ENCODE measurements at places on chromosomes 7 and 10.

DNA sequence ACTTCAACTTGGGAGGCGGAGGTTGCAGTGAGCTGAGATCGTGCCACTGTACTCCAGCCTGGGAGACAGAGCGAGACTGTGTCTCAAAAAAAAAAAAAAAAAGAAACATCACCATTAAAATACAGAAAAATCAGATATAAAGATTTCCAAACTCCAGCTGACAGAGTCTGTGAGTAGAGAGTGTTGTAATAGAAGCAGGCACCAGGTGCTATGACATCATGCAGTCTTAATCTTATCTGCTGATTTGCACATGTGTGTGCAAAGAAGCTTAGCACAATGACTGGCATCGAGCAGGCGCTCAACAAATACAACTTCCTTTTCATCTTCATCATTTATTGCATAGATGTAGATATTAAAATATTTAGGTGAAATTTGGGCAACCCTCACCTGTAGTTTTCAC lies 92.2 kb downstream of the PRKCQ start:
- DNase-seq, result no peak

- no peak for DNase-seq
These were observed 4.1 kb upstream of the SLC18A3 start for GRCh38 chr10:49605939-49606509.

DNA sequence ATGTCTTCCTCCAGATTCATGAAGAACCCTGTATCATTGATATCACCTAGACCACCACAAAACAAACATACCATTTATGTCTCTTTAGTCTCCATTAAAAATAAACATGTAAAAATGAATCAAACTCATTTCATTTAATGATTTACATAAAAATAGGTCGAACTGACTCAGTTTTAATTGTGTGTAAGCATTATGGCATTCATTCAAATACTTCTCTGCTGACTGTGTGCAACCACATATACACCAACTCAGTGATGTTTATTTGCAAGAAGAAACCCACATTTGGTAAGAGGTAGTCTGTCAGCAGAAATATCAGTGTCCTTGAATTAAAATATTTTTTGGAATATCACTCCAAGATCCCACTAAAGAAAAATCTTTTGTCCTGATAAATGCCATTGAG lies 30.5 kb downstream of the ABCB1 start:
- no peak for DNase-seq

DNA sequence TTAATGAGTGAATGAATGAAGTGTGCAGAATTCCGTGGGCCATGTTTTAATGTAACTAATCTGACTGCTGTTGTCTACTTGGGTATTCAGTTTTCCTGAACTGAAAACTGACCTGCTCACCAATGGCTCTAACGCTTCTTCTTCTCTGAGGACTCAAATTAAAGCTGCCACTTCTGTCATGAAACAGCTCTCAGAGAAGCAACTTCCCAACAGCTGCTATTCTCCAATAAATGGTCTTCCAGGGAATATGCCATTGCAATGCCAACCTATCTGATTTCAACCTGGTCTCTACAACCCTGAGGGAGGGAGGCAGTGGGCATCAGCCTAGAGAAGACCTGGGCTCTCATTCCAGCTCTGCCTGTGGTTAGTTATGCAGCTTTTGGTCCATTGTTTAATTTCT lies 69.4 kb downstream of the FRMD4A start:
- DNase-seq, result no peak

GRCh38 chr10:67308912-67309311 lies 383.1 kb downstream of the LRRTM3 start:
- DNase-seq, result no peak

DNA sequence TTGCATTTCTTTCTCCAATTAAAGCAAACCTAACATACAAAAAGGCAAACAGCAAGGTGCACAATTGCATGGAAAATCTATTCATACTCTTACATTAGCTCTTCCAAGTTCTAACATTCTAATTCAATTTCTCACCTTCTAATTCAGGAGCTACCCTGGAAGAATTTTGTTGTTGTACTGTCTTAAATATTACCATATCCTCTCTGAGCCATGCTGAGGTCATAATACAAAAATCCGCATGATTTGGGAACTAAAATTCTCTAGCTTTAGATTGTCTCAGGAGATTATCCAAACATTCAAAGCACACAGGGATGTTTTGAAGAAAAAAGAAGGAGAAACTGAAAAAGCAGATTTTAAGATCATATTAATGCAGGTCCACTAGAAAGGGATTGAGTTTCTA lies 229.9 kb downstream of the KIAA1217 start:
- no peak for DNase-seq

GRCh38 chr7:2282185-2282751 lies 32.0 kb downstream of the SNX8 start:
- no peak for DNase-seq

GRCh38 chr10:86258941-86259340 lies 107.7 kb downstream of the GRID1 start:
- no peak for DNase-seq

GRCh38 chr10:97708976-97709946 lies 4.3 kb upstream of the MARVELD1 start:
- peak; percentile 77 for DNase-seq

GRCh38 chr10:79060641-79061255 lies 8.0 kb upstream of the ZMIZ1 start:
- DNase-seq, result no peak

DNA sequence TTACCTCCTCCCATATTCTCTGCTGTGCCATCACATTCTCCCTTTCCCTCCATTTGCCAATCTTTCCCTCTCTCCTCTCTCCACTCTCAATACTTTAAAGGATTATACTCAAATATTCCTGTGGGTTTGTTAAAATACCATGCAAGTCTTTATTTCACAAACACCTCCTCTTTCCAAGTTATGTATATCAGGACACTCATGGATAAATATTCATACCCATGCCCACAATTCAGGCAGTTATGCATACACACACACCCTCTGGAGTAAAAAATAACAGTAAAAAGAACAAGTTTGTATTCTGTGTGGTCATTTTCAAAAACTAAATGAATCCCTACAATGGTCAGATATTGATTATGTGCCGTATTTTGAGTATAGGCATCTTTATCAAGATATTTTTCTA lies 73.3 kb upstream of the TMEM140 start:
- DNase-seq, result no peak

GRCh38 chr7:91348711-91349110 lies 84.5 kb downstream of the FZD1 start:
- no peak for DNase-seq

DNA sequence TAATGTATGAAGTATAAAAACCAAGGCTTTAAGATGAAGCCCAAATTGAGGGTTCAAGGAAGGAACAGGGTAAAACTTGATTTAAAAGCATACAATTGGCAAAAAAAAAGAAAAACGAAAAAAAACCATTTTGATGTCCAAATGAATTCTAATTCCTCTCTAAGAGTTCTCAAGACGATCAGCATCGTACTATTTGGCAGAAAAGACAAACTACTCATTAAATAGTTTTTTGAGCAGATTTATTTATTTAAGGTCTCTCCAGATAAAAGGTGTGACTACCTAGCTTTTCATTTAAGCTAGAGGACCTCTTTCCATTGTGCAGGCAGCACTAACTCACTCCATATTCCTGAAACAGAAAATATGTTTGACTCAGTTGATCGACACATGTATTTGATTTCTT lies 245.0 kb downstream of the KIAA1217 start:
- no peak for DNase-seq

DNA sequence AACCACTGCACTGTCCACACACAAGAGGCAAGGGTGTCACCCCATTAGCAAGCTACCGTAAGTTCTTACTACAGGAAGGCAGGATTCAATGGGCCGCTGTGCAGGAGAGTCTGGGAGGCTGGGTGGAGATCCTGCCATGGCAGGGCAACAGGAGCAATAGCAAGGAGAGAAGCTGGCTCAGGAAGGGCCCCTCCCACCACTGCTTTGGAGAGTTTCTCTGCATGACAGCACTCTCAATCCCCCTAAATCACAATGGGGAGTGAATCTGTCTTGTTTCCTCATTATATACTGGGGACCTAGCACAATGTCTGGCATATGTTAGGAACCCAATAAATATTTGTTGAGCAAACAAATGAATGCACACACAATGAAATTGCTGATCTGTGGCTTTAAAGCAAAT lies 83.2 kb upstream of the SFMBT2 start:
- DNase-seq, result no peak

GRCh38 chr10:88920198-88920597 lies 32.4 kb downstream of the ACTA2 start:
- DNase-seq, result no peak

GRCh38 chr7:28579571-28579970 lies 167.3 kb downstream of the CREB5 start:
- no peak for DNase-seq

DNA sequence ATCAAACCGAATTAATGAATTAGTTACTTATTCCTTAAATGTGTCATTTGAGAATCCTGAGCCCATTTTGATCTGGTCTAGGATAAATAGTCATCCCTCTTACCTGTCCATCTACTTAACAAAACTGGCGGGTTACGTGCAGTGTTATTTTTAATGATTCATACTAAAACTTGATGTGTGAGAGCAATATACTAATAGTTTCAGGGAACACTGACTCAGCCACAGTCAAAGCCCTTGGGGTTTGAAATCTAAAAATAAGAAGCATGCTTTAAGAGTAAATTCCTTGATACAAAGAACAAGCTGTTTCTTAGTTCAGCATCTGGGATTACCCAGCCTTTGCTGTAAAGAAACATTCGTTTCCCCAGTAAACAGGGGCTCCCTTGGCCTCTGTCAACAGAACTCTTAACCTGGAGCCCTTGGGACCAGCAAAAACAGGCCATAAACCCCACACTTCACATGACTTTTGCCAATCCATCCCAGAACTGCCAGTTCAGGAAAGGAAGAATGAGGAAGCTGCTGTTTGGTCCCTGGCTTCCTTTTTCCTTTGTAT lies 370.6 kb upstream of the IGFBP3 start:
- no peak for DNase-seq

- DNase-seq, result no peak
These were observed 47.5 kb downstream of the ACSM6 start for GRCh38 chr10:95241533-95241932.

DNA sequence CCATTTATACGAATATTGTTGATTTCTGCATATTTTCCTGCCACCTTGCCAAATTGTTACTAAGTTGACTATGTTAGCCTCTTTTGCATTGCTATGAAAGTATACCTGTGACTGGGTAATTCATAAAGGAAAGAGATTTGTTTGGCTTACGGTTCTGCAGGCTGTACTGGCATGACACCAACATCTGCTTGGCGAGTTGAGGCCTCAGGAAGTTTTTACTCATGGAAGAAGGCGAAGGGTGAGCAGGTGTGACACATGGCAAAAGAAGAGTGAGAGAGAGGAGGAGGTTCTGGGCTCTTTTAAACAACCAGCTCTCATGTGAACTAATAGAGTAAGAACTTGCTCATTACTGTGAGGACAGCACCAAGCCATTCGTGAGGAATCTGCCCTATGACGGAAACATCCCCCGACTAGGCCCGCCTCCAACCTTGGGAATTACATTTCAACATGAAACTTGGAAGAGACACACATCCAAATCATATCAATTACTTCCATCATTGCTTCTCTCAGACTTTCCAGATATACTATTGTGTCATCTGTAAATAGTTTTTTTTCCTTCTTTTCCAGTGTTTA lies 8.4 kb downstream of the RALA start:
- DNase-seq, result no peak

GRCh38 chr10:126969310-126969709 lies 64.1 kb downstream of the DOCK1 start:
- DNase-seq, result peak; percentile 16

DNA sequence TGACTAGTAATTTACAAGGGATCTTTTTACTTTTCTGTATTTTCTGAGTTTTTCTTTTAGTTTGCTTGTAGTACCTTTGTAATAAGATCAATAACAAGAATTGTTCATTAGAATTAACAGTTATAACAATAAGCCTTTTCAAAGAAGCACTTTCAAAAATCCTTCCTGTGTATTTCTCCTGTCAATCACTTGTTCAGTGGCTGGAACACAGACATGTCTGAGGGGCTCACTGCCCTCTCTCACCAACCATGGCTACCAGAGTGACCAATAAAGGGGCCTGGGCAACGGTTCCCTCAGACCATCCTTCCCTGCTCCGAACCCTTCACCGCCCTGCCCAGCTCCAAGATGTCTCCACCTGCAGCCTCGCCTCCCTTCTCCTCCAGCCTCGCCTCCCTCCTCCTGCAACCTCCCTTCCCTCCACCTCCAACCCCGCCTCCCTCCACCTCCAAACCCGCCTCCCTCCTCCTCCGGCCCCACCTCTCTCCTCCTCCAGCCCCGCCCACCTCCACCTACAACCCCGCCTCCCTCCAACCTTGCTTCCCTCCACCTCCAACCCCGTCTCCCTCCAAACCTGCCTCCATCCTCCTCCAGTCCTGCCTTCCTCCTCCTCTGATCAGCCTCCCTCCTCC lies 353.4 kb downstream of the TNS3 start:
- peak; percentile 35 for DNase-seq

GRCh38 chr7:117190104-117190503 lies 132.8 kb downstream of the WNT2 start:
- no peak for DNase-seq

GRCh38 chr7:2729893-2730716 lies 42.1 kb downstream of the AMZ1 start:
- DNase-seq, result no peak

- peak; percentile 11 for DNase-seq
These were observed 63.6 kb upstream of the BMPER start for GRCh38 chr7:33841705-33842129.

- no peak for DNase-seq
These were observed 63.5 kb upstream of the LAMB1 start for GRCh38 chr7:108066486-108066885.

- no peak for DNase-seq
These were observed 62.0 kb downstream of the ZNF33B start for GRCh38 chr10:42576338-42576737.

DNA sequence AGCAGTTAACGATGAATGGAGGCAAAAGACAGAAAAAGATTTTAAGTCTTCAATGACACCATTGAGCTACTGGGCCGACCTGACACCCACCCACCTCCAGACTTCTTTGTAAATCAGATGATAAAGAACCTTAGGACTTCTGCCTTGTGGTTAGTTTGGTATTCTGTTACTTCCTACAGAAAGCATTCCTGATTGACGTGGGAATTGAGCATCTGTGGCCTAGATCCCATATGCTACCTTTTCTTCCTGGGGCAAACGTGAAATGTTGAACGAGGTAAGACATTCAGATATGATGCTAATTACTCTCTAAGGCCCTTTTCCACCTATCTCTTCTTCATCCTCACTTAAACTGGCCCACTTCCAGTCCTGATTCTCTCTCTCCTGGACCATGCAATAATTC lies 10.2 kb downstream of the PRLHR start:
- no peak for DNase-seq

- DNase-seq, result no peak
These were observed 63.4 kb downstream of the CAV1 start for GRCh38 chr7:116588225-116588624.

DNA sequence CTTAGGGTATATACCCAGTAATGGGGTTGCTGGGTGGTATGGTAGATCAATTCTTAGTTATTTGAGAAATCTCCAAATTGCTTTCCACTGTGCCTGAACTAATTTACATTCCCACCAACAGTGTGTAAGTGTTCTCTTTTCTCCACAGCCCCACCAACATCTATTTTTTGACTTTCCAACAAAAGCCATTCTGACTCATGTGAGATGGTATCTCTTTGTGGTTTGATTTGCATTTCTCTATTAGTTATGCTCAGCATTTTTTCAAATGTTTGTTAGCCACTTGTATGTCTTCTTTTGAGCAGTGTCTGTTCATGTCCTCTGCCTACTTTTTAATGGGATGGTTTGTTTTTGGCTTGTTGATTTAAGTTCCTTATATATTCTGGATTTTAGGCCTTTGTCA lies 66.4 kb downstream of the MGAM2 start:
- DNase-seq, result no peak
